ENCODE measurements at places on chromosomes 4 and X.

- no peak for DNase-seq
Measured at GRCh38 chrX:34563061-34563460, 94.0 kb downstream of the TMEM47 start.

GRCh38 chr4:185839770-185840169 lies 27.8 kb upstream of the SORBS2 start:
- DNase-seq = no peak

DNA sequence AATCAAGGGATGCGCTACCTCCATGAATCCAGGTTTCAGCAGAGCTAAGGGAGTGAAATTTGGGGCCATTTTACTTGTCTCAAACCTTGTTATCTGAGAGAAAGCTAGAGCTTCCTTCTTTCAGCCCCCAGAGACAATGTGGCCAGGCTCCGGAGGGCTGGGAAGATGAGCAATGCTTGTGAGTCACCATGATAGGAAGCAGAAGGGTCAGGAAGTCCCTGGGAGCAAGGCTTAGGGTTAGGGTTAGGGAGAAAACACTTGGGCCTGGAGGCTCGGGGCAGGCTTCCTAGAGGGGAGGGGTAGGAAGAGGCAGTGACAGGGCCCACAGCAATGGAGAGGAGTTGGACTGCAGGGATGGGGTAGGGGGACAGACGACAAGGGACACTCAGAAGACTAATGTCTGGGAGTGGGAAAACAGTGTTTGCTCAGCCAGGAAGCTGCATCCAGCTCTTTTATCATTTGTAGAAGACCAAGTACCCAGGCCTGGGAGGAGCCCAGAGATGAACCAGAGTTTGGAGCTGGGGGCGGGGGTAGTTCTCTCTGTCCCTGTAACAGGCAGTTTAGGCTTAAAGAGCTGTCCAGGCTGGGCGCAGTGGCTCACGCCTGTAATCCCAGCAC lies 16.4 kb upstream of the PORCN start:
- DNase-seq = no peak

DNA sequence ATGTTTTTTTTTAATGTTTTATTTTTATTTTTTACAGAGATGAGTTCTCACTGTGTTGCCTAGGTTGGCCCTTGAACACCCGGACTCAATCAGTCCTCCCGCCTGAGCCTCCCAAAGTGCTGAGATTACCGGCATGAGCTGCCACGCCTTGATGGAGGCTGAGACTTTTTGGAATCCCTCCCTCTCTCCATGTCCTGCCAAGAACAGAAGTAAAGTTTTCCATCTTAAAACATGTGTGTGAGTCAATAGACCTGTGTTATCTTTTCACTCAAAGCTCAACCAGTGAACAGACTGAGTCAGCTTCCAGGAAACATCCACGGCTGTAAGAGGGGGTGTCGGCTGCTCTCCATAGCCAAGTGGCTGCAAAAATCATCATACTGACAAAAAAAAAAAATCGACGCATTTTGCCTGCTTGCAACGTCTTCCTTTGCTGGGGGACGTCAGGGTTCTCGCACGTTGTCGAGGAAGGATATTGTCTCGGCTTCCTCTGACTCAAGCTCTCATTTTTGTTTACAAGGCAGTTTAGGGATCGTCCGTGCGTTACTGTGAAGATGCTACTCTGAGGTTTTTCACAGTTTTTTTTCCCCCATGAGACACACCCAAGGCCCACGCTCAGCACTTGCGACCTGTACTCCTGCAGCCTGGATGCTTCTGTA lies 10.0 kb upstream of the ASMTL start:
- DNase-seq = peak; percentile 39

GRCh38 chr4:132297346-132297745 lies 851.7 kb upstream of the PCDH10 start:
- no peak for DNase-seq

- no peak for DNase-seq
Measured at GRCh38 chr4:169208516-169208915, 62.2 kb downstream of the SH3RF1 start.

GRCh38 chr4:1200425-1201035 lies 28.1 kb upstream of the SPON2 start:
- no peak for DNase-seq

DNA sequence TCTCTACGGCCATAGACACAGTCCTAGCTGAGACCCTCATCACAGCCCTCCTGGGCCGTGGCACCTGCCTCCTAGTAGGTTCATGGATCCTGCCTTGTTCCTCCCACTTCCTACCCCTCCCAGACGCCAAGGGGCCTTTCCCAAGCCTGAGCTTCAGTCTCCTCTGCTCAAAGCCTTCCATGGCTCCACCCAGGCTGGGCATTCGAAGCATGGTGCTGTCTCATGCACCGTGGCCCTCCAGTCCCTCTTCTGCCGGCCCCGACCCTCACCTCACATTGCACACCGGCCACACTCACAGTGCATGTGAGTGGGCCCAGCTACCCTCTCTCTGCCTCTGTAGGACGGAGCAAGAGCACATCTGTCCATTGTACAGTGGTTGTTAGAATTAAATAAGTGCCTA lies 21.7 kb upstream of the KIAA0232 start:
- DNase-seq = no peak

- DNase-seq = no peak
Measured at GRCh38 chrX:100379388-100379986, 30.6 kb downstream of the PCDH19 start.

DNA sequence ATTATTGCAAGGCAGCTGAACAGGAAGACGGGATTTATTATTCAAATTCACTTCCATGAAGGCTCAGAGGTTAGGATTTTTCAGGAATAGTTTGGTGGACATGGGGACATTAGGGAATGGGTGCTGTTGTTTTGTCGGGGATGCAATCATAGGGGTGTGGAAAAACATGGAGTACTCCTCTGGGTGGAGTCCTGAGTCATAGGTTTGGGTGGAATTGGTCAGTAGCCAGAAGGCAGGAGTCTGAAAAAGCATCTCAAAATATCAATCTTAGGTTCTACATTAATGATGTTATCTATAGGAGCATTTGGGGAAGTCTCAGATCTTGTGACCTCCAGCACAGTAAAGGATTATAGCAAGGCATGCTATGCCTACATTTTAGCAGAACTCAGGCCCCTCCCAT lies 14.5 kb upstream of the ETNPPL start:
- no peak for DNase-seq

GRCh38 chr4:187603093-187604025 lies 392.2 kb upstream of the ZFP42 start:
- DNase-seq = no peak

- DNase-seq = no peak
Measured at GRCh38 chr4:19193274-19193981, 1058.3 kb upstream of the SLIT2 start.

DNA sequence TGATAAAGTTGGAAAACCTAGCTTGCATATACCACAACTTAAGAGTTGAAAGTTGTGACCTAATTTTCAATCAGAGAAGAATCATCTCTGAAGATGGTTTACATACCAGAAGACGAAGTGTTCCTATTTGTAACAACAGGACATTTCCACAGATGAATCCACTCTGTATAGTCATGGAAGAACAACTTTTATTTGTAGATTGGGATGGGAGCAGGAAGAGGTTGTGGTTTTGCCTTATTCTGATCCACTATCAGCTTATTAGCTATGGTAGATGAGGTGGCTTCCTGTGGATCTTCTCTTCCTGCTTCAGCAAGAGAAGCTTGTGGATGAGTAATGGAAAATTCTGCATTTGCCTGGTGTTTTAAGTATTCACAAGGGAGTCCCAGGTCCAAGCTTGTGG lies 18.6 kb upstream of the SUPT20HL1 start:
- DNase-seq = no peak

DNA sequence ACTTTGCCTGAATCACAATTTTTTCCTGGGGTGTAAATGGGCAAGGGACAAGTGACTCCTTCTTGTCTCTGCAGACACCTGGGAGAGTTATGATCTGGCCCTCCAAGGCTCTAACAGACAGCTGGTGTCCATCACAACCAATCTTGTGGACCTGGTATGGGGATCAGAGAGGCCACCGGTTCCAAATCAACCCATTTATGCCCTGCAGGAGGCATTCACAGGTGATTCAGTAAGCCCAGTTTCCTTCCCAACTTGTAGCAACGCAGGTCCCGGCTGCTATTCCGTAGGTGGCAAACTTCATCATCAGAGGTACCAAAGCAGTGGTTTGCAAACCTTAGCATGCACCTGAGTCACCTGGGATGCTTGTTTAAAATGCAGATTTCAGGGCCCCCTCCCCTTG lies 8.8 kb downstream of the XPNPEP2 start:
- no peak for DNase-seq

DNA sequence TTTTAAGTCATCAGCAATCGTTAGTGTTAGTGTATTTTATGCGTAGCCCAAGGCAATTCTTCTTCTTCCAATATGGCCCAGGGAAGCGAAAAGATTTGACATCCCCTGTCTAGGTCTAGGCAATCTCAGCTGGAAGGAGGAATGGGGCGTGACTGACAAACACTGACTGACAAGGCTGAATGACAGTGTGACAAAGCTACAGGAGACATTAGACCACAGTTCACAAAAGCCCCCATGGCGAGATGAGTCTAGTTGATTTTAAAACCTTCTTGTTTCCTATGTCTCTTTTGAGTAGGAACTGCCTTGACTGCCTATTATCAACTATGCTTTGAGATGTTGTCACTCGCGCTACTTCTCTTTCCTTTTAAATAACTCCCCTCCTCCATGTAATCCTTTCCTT lies 42.3 kb downstream of the QRFPR start:
- no peak for DNase-seq

DNA sequence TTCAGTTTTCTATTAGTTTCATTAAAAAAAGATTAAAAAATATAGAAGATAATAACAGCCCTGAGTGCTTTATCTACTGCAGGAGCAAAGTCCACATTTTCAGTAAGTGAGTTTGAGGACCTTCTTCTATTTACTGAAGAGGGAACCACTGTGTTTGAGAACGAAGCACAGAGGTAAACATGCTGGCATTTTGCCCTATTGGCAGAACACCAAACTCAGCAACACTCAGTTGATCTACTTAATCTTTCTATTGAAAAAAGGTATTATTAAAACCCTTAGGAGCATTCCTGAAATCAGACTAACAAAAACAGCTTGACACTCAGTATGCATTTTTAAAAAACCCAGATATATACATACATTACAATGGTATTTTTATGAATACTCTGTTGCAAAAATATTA lies 1496.7 kb downstream of the TECRL start:
- DNase-seq = no peak

- DNase-seq = no peak
Measured at GRCh38 chr4:25972366-25972765, 58.3 kb downstream of the SMIM20 start.

GRCh38 chr4:78707268-78707667 lies 68.9 kb upstream of the BMP2K start:
- DNase-seq = no peak

- no peak for DNase-seq
Measured at GRCh38 chrX:1167918-1168481, 44.4 kb downstream of the CRLF2 start.

DNA sequence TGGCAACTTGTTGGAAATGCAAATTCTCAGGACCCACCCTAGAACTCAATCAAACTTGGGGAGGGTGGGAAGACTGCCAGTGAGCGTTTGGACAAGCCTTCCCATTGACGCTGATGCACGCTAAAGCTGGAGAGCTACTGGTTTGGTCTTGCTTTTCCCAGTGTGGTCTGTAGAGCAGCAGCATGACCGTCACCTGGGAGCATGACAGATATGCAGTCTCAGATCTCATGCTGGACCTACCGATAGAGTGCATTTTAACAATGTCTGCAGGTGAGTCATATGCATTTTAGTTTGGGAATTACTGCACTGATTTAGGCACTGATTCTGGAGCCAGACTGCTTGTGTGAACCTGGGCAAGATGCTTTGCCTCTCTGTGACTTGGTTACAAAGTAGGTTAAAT lies 27.2 kb downstream of the HPF1 start:
- no peak for DNase-seq

DNA sequence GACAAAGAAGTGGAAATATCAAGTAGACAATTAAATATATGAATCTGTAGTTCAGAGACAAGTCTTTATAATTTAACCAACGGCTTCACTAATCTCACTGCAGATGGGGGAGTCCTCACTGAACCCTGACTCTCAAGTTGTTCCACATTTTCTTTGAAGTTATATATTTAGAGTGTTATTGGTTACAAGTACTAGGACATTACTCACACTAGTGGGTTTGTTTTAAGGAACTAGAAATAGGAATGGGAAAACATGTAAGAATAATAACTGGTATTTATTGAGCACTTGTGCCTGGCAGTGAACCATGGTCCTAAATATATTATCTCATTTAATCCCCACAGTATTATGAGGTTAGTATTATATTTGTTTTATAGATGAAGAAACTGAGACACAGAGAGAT lies 22.0 kb downstream of the MND1 start:
- DNase-seq = no peak

GRCh38 chr4:89582756-89583505 lies 254.0 kb downstream of the SNCA start:
- no peak for DNase-seq

DNA sequence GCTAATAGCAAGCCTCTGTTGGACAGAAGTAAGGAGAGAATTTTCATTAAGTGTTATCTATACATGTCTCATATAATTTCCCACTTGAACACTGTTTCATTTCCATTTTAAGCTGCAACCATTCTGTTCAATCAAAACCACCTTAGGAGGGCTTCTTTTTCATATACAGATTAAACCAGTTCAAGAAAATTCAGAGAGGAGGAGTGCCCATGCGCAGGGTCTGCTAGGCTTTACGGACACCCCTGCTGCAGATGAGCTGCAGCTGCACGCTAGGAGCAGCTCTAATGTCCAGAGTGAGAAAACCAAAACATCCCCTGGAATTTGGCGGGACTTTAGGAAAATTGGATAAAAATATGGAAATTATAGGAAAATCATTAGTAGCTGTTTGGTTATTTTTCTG lies 541.0 kb downstream of the SPRY1 start:
- no peak for DNase-seq

- no peak for DNase-seq
Measured at GRCh38 chrX:19924285-19924684, 36.9 kb upstream of the SH3KBP1 start.

- no peak for DNase-seq
Measured at GRCh38 chr4:48290146-48290772, 20.6 kb upstream of the TEC start.

DNA sequence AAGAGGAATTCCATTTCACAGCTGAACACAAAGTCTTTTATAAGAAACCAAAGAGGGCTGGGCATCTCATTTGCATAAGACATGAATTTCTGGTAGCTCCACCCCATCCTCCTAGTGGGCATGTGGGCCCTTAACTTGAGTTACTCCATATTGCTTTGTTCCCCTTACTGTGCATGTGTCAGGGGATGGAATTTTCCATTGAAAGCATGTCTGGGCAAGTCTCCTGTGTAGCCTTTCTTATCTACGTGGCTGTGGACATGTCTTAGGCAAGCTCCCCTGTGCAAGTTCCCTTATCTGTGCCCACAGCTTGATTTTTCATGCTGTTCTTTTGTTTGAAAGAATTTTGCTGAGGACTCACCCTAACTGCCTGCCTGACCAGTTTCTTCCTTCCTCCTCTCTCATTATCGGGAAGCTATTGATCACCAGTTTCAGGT lies 123.5 kb upstream of the JADE1 start:
- DNase-seq = no peak

GRCh38 chrX:6813836-6814370 lies 279.0 kb upstream of the VCX3A start:
- no peak for DNase-seq

- no peak for DNase-seq
Measured at GRCh38 chr4:139921429-139922184, 232.4 kb downstream of the MAML3 start.
